NK-92 treated with Interleukin-12 subunit alpha and Interleukin-12 subunit beta, amount 100 ng/mL, for 24 hours (cell line): ENCODE measurements at places on chromosomes 13 and 19.
A peak's percentile ranks its signal among the peaks of the same experiment; 100 is the strongest.

DNA sequence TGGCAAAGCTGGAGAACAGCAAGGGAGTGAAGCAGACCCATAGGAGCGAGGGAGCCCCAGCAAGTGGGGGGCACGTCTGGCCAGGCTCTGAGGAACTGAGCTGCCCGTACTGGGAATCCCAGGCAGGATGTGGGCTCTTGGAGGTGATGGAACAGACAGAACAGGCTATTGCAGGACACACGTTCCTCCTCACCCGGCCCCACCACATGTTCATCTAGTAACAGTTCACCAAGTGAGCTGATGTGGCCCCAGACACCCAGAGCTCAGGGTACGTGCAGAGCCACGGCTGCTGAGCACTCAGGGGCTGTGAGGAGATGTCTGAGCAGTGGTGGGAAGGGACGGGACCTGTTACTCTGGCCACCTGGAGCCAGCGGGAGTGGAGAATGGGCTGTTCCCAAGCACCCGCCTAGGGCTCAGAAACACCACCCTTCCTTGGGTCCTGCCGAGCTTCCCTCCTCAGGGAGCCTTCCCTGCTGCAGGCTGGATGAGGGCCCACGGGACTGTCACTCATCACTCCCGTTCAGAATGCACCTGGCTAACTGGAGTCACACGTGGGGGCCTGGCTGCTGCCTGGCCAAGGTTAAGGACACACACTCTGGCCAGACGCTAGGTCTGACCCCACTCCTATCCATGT is 18.4 kb downstream of the ELL start:
- no peak for DNase-seq

DNA sequence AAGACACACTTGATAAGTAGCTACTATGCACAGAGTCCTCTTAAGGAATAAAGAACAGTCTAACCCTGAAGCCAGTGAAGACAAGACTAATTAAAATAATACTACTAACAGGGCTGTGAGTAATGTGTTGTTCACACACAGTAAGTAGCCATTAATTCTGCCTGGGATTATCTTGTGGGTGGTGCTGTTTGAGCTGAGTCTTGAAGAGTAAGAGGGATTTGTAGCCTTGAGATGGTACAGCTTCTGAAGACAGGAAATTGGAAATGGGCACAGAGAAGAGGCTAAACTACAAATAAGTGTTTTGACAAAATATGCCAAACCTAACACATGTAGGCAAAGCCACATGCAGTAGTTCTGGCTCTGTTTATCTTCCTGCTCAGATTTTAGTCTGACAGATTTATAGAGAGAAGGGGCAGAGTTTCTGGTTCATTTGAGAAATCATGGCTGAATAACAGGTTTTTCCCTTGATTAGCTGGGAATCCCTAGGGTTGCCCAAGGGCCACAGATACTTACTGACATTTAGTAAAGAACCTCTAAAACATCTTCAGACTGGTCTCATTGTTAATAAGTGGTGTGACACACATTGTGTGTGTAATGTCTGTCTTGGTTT is 38.0 kb downstream of the ITGBL1 start:
- no peak for DNase-seq

GRCh38 chr13:110593430-110594130 is 21.8 kb upstream of the NAXD start:
- no peak for DNase-seq

DNA sequence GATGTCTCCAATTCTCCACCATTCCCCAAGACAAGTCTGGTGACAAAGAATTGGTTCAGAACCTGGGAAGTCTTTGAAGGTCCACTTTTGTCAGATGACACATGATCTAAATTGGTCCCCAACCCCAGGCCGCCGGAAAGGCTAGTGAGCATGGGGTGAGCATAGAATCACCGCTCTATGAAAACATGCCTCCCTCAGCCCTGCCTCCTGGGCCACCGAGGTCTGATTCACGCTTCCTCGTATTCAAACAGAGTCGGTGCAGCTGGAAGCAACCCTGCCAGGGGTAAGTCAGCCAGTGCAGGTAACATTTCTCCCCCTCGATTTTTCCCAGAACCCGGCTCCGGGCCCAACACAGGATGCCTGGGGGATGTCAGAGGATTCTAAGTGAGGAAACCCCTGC is 33.9 kb upstream of the KLF2 start:
- DNase-seq, result no peak

DNA sequence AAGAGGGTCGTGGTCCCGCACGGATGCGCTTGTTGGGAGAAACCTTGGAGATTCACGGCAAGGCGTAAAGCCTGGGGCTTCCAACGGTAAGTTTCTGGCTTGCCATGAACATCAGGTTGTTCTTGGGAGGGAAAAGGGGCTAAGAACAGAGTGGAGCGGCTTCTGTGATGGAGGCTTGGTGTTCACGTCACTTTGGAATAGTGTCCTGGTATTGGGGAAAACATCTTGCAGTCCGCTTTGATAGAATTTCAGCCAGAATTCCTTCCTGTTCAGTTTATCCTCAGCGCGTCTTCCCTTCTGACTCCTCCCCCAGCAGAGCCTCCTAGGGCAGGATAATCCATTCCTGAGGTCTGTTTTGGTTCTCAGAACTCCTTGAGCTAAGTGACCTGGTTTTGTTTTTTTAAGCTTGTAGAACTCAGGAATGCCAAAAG is 2.0 kb downstream of the KCTD15 start:
- DNase-seq, result no peak

DNA sequence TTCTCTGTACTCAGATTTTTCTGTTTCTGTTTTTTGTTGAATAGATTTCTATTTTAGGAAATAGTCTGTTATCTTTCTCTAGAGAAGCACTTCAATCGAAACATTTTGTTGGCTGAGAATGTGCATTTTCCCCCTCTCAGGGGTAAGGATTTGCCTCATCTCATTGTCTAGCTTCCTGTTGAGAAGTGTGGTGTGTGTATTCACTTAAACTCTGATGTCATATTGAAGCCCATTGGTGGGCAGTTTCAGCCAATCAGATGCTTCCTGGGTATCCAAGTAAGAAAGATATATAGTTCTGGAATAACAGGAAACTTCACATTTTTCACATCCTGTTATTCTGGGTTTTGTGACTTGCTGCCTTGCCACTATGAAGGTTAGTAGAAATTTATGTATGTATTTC is 87.6 kb downstream of the ARHGEF7 start:
- DNase-seq, result no peak

DNA sequence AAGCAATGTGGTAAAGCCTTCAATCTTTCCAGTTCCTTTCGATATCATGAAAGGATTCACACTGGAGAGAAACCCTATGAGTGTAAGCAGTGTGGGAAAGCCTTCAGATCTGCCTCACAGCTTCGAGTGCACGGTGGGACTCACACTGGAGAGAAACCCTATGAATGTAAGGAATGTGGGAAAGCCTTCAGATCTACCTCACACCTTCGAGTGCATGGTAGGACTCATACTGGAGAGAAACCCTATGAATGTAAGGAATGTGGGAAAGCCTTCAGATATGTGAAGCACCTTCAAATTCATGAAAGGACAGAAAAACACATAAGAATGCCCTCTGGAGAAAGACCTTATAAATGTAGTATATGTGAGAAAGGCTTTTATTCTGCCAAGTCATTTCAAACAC is 15.6 kb upstream of the ZNF763 start:
- DNase-seq, result no peak

DNA sequence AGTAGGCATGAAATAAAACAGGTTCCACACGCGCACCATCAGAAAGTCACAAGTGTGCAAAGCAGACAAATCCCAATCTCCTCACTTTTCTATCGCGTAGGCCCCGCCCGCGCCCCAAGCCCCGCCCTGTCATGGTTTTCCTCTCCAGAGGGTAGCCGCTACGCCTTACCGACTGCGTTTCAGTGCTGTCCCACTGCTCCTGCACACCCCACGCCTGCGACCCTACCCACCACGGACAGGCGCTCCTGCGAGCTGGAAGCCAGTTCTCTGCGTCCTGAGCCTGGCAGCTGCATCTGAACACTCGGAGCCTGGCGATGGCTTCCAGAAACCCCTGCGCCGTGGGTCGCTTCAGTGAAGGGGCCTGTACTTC is 379 bp upstream of the ZNF470 start:
- DNase-seq, result no peak

- DNase-seq, result peak; percentile 86
Measured at GRCh38 chr19:29680447-29680846, 15.2 kb downstream of the PLEKHF1 start.

DNA sequence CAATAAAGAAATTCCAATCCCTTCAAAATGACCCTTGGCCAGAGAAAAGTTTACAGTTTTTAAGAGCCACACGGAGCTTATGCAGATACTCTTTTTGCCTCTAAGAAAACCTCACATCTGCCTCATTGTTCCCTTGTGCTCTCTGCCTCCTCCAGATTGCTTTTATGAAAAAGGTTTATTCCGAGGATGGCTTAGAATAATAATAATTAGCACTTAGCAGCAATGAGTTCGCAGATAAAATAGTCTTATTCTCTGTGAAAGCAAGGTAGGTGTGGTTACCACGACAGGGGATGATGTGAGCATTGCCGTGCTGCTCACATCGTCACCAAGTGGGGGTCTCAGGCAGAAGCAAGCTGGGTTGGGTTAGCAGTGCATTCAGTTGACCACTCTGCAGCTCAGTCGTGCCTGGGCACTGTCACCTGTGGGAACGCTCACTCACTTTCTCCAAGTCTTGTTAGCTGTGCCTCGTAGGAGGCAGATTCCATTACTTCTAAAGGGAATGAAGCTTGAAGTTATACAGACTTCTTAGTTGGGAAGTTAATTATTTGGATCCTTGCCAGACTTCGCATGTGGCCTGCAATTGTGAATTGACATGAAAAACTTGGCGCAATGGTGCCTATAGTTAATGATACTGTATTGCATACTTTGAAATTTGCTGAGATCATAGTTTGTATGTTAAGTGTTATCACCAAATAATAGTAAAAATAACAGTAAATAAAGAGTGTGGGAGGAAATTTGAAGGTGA is 157.2 kb downstream of the MYO16 start:
- no peak for DNase-seq

GRCh38 chr19:29590278-29590677 is 15.8 kb upstream of the POP4 start:
- DNase-seq, result no peak

DNA sequence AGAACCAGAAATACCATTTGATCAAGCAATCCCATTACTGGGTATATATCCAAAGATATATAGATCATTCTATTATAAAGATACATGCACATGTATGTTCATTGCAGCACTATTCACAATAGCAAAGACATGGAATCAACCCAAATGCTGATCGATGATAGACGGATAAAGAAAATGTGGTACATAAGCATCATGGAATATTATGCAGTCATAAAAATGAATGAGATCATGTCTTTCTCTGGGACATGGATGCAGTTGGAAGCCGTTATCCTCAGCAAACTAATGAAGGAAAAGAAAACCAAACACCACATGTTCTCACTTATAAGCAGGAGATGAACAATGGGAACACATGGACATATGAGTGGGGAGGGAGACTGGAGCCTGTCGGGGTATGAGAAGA is 1540.9 kb upstream of the MIR17HG start:
- DNase-seq, result no peak

- no peak for DNase-seq
Measured at GRCh38 chr19:8147582-8147978, 1.8 kb downstream of the FBN3 start.

DNA sequence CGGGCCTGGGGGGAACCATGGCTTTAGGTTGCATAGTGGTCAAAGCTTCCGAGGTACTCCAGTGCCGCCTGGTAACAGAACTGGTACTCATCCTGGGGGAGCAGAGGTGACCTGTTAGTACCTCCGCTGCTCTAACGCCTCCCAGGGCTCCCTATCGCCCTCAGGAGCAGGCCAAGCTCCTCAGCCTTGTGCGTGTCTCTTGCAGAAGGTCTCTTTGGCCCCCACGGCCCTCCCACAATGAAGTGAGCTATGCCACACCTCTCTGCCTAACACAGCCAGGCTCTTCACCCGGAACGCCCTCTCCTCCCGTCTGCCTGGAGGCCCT is 133.9 kb downstream of the PTPRS start:
- no peak for DNase-seq

DNA sequence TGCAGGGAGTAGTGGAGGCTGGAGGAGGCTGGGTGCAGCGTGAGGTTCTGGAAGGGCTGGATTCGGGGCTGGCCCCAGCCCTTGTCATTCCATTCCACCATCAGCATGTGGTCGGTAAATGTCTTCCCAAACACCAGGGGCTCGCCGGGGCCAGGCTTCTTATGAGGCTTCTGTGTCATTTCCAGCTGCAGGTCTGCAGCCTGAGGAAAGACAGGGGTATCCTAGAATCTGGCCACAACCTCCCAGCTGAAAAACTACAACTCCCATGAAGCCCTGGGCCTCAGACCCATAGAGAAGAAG is 4.4 kb downstream of the BCAT2 start:
- DNase-seq, result no peak
